ENCODE measurements at places on chromosomes 3 and 15.

DNA sequence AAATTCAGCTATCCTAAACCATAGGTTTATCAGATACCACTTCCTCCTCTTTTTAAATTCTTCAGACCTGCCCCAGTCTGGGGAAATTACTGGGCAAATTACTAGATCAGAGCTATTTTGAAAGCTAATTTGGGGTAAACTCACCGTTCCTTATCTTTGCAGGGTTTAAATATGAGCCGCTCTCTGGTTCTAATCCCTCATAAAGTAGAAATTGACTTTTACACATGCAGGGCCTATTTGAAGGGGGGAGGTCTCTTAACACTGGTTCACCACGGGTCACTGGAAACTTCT lies 11.0 kb upstream of the MEIS2 start:
- DNase-seq: no peak

GRCh38 chr3:10667901-10668476 lies 148.0 kb upstream of the SLC6A11 start:
- DNase-seq: no peak

DNA sequence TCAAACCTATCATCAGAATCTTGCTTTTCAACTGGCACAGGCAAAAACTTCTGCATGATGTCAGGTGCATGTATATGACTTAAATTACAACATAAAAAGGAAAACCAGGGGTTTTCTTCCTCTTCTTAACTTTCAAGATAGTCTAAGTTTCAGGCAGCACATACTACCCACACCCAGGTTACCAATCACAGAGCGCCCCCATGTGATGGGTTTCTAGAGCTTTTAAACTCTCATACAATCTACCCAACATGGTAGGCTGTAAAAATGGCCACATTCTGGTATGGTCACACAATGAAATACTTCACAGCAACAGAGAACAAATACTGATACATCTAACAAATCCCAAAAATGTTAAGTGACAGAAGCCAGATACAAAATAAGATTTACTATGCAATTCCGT lies 7.4 kb downstream of the MESD start:
- no peak for DNase-seq

- no peak for DNase-seq
Observed at GRCh38 chr3:16286751-16287543, 21.9 kb downstream of the OXNAD1 start.

GRCh38 chr15:65400760-65401610 lies 21.8 kb downstream of the IGDCC4 start:
- DNase-seq: no peak

DNA sequence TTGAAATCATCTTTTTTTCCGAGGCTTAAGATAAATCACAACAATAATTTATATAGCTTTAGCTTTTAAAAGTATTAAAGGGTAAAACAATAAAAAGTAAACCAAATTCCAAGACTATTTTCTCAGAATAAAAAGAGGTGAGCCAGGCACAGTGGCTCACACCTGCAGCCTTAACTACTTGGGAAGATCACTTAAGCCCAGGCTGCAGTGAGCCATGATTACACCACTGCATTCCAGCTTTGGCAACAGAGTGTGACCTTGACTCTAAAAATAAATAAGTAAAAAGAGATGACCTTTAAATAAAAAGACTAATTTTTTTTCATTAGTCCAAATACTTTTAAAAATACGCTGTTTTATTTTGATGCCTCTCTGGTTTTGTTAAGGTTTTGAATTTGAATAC lies 54.4 kb downstream of the C3orf80 start:
- no peak for DNase-seq

GRCh38 chr15:98651036-98651481 lies 2.7 kb downstream of the IGF1R start:
- no peak for DNase-seq

DNA sequence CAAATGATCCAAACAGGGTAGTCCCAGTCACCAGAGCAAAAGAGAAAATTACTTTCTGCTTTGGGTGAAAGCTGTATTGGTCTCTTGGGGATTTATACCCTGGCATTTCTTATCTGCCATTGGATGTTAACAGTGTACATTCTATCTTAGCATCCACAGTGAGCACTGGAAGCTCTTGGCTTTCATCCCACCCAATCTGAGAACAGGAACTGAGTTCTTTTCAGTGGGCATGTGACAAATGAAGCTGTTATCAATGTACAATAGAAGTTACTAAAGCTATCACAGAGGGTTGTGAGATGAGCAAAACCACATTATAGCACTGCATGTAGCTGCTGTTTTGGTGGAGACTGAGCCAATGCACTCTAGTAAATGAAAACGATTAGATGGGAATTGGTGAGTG lies 300.7 kb downstream of the TUSC7 start:
- no peak for DNase-seq

DNA sequence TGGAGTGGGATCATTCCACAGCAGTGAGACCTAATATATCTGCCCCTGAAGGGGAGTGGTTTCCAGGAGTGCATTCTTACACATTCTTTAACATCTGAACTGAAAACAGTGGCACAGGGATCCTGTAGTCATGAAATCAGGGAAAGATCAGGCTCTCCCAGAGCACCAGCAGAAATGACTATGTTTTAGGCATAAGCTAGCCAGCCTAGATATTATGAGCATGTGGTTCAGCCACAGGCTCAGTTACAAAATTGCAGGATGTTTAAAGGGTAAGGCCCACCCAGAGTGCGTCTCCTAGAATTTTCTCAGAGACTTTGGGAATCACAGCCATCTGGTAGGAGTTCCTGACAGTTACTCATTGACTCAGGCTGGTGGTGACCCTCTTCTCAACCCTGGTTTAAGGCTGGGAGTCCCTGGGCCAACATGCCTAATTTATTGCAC lies 20.9 kb downstream of the FSTL1 start:
- no peak for DNase-seq

GRCh38 chr3:56980798-56981390 lies 79.6 kb upstream of the SPATA12 start:
- DNase-seq: peak; percentile 2

DNA sequence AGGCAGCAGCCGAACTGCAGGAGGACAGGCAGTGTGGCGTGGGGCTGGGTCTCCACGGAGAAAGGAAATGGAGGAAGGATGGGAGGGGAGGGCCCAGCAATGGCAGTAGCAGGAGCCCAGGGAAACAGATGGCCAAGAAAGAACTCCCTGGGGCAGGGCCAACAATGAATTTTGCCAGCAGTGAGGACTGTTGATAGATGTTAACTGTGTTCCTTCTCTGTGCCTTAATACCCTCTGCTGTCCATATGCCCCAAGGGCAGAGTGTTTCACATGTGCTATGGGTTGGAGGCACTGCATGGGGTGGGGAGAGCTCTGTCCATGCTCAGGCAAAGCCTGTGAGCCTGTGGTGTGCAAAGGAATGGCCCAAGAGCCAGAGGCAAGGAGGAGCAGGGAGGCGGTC lies 70.8 kb upstream of the POMGNT2 start:
- no peak for DNase-seq

GRCh38 chr3:143770391-143770790 lies 77.9 kb downstream of the SLC9A9 start:
- no peak for DNase-seq

- no peak for DNase-seq
Observed at GRCh38 chr3:138778643-138779042, 56.1 kb downstream of the PIK3CB start.

DNA sequence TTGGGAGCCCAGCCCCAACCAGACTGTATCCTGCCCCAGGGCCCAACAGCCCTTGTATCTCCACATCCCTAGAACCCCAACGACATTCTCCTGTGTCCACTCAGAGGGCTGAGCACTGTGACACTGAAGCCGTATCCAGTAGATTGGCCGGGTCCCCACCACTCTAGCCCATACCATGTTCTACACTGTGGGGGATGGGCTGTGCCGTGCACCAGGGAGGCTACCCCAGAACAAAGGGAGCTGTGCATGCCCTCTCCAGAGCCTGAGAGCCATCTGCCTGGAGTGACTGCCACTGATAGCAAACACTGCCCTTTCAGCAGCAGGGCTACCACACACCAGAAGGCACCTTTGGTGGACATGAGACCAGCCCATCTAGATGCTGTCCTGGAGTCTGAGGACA lies 37.1 kb upstream of the CP start:
- no peak for DNase-seq

GRCh38 chr3:17678116-17678741 lies 64.2 kb downstream of the TBC1D5 start:
- no peak for DNase-seq

- DNase-seq: peak; percentile 63
Observed at GRCh38 chr3:14508966-14509795, 31.0 kb downstream of the GRIP2 start.

DNA sequence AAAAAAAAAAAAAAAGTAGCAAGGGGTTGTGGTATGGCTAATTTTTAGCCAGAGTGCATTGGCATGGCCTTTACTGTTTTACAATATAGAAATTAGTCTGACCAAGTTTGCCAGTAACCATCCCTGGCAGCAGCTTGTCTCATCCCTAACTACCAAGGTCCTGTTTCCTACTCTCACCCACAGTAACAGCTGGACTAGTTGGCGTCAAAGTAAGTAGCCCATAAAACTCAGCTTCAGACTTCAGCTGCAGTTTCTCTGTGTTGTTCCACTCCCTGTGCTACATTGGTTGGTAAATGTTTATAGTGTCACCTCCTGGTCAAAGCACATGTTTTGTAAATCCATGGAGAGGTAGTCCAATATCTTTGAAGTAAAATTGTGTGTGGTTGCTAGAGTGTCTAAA lies 691.3 kb downstream of the ZPLD1 start:
- DNase-seq: no peak

- DNase-seq: no peak
Observed at GRCh38 chr15:44694416-44694815, 16.7 kb downstream of the PATL2 start.

DNA sequence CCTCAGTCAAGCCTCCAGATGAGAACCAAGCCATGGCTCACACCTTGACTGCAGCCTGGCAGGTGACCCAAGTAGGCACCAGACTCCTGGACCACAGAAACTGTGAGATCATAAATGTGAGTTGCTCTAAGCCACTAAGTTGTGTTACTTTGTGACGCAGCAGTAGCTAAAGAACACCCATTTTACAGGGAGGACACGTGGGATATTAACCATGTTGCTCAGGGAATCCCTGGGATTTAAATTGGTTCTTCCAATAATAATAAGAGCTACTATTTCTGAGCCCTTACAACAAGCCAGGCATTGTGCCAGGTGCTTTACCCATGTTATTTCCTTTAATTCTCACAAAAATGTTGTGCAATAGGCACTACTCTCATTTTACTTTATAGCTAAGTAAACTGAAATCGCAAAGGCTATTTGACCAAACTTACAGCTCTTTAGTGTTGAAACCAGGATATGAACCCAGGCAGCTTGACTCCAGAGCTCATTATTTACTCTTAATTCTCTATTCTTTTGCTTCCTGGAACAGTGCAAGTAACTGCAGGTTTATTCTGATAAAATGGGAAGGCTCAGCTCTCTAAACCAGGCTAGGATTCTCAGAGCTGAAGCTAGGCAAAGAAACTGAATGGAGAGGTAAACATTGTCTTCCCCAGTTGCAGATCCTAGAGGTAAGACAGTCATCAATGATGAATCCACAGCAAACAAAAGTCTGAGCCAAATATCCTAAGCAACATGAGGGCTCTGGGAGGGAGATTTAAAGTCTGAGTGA lies 294.4 kb downstream of the KBTBD8 start:
- no peak for DNase-seq

DNA sequence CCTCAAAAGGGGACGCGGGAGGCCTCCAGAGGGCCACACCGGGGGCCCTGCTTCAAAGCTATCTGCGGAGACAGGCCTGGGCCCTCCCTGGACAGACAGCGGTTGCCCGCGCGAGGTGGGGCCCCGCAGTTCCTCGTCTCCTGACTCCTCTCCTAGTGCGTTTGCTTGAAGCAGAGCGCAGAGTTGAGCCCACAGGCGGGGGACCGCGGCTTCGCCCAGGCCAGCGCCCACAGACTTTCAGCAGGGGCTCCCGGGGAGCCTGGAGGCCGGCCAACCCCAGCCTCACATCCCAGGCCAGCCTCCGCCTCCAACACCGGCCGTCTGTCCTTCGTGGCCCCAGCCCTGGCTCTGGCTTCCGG lies 540 bp upstream of the ADAMTS7 start:
- DNase-seq: no peak

GRCh38 chr3:100155128-100155527 lies 40.8 kb upstream of the FILIP1L start:
- no peak for DNase-seq

DNA sequence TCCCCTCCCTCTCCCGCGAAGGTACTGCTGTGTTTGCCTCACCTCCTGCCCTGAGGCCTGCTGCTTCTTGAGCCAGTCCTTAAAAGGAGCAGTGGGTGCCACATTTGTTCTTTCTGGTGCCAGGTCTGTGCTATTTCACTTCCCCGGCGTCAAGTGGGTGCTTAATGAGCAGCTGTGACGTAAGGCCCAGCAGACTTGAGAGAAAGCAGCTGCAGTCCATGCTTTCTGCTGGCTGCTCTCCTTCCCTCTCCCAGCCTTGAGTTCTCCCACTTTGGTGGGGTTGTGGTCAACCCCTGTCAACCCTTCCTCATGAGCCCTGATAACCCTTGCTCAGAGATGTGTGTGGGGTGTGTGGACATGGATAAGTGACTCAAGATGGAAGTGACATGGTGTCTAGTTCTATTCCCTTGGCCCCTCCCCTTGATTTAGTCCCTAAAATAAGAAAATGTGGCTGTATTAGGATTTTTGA lies 6.9 kb downstream of the INAFM2 start:
- no peak for DNase-seq

- peak; percentile 5 for DNase-seq
Observed at GRCh38 chr3:27134171-27134796, 234.9 kb downstream of the NEK10 start.

GRCh38 chr3:151863611-151864010 lies 9.8 kb upstream of the SUCNR1 start:
- no peak for DNase-seq

- no peak for DNase-seq
Observed at GRCh38 chr15:63939531-63940130, 105.9 kb upstream of the HERC1 start.

GRCh38 chr3:48885753-48886152 lies 12.9 kb downstream of the SLC25A20 start:
- no peak for DNase-seq

GRCh38 chr15:65184305-65184867 lies 756 bp downstream of the CLPX start:
- no peak for DNase-seq

DNA sequence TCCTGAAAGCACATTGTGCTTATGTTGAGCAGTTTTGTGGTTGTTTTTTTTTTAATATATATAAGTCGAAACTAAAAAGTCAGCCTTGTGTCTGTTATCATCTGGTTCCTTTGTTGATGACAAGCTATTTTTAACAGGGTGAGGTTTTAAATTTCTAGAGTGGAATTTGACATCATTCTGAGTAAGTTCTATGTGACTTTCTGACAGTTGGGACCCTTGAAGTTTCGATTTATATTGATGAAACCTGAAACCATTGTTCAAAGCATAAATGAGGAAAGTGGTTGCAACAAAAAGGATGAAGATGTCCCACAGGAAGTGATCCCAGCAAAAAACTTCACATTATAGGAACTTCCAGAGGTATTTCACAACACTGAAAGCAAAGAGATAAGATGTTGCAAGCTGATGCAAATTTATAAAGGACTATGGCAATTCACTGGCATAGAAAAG lies 94.0 kb downstream of the CYP19A1 start:
- no peak for DNase-seq
